T-helper 1 cell (primary cell): ENCODE measurements at places on chromosomes 4 and X.

- DNase-seq, result no peak
Measured at GRCh38 chrX:39654952-39655351, 442.8 kb downstream of the BCOR start.

- DNase-seq, result no peak
Measured at GRCh38 chr4:69818060-69818639, 41.8 kb downstream of the SULT1E1 start.

DNA sequence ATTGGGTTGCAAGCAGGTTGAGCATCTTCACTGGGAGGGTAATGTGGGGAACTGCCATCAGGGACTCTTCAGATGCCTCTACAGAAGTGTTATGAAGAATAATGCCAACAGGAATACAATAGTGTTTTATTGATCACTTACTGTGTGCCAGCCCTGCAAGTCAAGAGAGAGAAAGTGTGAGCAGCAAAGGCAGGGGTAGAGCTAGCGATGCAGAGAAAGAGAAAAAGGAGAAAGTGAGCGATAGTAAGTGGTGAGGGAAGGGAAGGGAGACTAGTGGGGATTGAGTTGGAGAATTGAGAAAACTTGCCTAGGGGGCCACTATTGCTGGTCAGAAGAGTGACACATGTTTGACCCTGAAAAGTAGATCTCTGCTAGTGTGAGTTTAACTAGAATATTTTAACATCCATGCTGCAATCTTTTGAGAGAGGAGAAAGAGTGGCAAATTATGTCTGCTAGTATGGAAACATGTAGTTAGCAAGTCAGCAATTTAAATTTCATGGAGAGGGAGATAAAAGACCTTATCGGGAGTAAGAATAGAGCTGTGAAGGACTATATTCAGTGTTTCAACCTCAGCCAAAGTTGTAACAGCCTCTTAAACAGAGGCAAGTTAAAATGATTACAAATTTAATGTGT is 12.2 kb downstream of the AFF1 start:
- no peak for DNase-seq

- DNase-seq, result no peak
Measured at GRCh38 chr4:53974561-53974960, 89.8 kb downstream of the CHIC2 start.

DNA sequence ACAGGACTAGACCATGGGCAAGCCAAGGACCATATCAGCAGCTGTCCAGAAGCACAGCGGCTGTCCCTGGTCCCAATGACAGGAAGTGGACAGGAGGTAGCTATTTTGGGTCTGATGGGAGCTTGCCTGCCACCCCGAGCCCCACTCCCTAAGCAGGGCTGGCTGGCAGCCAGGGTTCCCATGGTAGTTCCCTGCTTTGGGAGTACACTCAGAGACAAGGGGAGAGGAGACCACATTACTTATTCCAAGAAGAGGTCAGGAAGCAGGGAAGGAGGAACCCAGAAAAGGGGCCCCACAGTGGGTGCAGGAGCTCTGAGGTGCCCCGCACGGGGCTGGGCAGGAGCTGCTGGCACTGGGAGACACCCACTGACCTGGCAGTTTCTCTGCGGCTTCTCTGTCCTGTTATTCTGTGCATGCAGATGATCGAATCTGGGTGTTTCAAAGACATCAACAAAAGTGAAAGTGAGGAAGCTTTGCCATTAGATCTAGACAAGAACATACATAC is 36.3 kb downstream of the HTT-AS start:
- no peak for DNase-seq

GRCh38 chrX:20317873-20318272 is 51.2 kb upstream of the RPS6KA3 start:
- DNase-seq, result no peak

DNA sequence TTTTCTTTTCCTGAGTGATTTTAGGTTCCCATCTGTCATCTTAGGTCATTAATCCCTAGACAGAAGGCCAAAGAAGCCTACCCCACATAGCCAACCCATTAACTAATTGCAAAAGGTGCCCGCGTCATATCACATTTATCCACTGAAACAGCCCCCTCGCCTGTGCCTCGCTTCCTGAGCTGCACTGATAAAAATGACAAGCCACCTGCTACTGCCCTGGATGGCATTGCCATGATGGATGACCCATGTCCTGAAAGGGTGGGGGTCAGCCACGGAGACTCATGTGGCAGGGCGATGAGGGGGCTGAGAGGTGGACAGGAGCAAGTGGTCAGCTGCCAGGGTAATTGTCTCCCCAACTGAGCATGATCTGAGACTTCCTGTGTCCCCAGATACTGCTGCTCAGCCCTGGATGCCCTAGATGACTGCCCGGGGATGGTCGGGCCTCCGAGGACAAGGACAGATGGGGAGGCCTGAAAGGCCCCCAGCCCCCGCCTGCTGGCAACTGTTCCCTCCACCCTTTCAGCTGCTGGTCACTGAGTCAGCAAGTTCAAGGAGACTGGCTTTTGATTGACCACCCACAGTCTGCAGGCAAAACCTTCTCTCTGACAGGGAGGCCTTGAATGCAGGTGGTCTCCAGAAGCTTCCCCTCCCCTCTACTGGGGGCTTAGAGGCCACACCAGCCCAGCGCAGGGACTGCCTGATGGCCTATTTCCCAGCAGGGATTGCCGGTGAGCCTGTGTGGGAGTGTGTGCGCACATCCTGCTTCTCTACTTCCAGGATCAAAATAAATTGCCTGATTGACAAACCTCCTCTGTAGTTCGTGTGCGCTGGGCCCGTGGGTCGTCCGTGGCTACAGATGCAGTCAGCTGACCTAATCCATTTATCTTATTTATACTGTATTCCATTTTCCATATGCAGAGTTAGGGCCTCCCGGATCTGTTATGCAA is 496.3 kb downstream of the BCOR start:
- no peak for DNase-seq

- no peak for DNase-seq
Measured at GRCh38 chr4:109298279-109299010, 4.0 kb downstream of the COL25A1 start.

DNA sequence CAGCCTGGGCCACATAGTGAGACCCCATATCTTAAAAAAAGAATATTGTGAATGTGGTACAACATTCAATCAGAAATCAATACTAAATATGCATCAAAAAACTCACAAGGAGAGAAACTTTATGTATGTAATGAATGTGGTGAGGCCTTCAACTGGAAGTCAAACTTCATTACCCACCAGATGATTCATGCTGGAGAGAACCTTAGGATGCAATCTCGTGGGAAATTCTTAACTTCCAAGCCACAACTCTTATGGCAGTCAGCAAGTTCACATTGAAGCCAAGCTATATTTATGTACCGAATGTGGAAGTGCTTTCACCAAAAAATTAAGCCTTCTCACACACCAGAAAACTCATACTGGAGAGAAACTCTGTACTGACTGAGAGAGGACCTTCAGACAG is 84.5 kb upstream of the UXT start:
- DNase-seq, result no peak

GRCh38 chr4:11436084-11436483 is 7.4 kb upstream of the HS3ST1 start:
- no peak for DNase-seq

DNA sequence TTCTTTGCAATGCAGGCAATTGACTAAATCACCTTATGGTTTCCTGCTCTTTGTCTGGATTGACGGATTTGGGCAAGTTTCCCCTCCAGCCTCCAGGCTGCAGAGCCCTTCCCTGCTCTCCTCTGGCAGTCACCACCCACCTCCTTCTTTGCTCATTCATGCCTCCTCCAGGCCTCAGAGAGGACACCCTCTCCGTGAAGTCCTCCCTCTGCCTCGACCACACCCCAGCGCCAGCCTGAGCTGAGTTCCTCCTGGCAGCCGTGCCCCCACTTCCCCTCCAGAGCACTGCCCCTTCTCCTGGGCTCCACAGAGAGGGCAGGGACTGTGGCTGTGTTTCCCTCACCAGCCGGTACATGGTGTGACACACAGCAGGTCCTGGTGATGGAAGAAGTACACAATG is 53.7 kb downstream of the DCTD start:
- no peak for DNase-seq

DNA sequence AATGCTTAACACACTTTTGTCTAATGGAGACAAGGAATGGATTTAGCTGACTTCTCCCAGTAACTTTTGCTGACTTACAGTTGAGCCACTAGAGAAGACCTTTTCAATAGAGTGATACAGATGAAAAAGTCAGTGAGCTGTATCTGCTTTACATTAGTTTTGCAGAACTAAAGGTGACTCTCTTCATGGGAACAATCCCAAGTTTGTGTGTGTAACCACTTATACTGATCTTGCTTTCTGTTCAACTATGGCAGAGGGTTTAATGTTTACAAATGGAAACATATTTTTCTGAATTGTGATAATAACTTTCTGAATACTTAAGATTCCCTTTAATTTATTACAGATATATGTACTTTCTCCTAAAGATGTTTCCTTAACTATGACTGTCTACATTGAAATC is 182.6 kb upstream of the PUDP start:
- DNase-seq, result no peak

- DNase-seq, result no peak
Measured at GRCh38 chr4:3192827-3193226, 56.1 kb upstream of the MSANTD1 start.

DNA sequence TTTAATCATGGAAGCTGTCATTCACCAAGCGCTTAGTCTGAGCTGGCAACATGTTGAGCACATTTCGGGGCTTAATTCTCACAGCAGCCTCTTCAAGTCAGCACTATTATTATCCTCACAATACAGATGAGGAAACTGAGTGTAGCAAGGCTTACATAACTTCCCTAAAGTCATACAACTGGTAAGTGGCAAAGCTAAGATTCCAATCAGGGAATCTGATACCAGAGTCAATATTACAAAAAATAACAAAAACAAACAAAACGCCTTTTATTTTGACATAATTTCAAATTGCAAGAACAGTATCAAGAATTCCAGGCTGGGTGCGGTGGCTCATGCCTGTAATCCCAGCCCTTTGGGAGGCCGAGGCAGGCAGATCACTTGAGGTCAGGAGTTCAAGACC is 120.4 kb upstream of the DUSP21 start:
- DNase-seq, result no peak

GRCh38 chrX:24148535-24149350 is 786 bp upstream of the ZFX start:
- DNase-seq, result peak; percentile 41

DNA sequence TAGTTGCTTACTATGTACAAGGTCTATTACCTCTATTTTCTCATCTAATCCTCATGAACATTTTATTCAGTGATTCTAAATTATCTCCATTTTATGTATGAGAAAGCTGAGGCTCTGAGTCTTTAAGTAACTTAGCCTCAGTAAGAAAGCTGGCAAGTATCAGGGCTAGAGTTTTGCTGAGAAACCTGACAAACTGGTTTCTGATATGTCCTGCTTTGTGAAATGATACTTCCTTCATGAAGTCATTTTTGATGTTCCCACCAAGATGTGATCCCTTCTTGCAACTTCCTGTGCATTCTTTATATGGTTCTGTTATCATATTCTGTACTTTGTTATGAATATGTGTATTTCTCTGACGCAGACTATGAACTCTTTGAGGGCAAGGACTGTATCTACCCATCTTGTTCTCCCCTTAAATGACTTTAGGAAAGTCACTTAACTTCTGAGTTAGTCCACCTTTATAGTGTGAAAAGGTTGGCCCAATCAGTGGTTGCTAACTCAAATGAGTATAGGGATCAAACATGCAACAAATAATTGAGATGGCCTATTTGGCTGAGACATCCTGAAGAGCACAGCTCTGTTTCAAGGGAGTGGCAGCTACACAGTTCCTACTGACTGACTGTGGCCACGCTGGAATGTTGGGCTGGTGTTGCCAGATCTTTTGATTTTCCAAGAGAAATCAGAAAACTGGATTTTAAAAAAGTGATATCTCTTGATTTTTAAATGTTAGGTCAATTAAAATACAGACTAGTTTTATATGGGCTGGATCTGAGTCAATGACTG is 127.9 kb upstream of the AMOT start:
- no peak for DNase-seq

DNA sequence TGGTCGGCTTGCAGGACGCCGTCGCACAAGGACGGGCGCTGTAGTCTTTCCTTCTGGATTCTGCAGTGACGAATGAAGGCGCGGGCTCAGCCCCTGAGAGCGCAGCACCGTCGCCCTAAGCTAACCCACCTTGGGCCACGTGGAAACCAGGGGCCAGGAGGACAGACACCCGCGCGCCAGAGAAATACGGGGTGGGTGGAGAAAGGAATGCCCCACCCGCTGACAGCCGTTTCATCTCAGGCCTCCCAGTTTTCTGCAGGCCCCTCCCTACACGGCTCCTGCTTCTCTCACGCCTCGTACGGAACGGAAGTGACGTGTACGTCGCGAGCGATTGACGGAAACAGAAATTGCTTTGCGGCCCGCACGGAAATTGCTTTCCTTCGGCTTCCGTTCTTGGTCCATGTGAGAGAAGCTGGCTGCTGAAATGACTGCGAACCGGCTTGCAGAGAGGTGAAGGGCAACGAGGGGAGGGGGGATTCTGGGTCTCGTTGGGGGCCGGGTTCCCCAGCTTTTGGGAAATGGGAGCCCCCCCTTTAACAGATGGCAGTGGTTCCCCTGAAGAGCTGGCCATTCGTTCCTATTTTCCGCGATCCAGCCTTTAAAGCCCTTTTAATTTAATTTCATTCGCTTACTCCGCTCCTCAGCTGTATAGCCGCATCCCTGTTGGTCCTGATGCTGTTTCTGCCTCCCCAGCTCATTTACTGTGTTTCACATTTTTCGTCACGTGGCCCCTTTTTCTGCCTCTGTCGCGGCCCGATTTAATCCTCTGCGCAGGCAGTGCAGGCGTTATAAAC is at the start of gene UTP14A:
Gene UTP14A, plus strand, starts transcription at position 378 of the 794 bp plus-strand sequence. Its CDS starts 47 bp downstream, at position 425.
- DNase-seq, result peak; percentile 71

DNA sequence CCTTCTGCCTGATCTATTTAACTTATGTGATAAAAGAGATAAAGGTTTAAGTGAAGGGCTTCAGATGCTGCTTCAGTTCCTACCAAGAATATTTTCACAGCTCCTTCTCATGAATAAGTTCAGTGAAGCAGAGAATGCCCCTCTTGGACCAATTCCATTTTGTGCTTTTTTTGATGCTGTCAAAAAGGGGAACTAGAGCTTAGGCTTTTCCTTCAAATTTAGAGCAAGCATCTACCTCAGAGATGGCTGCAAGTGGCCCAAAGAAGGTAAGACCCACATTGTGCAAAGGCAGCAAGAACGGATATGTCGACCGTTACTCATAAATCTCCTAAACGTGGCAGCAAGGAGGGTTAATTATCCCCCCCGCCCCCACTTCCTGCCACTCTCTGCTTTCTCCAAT is 4.5 kb downstream of the CHRDL1 start:
- DNase-seq, result no peak

GRCh38 chr4:71765821-71766383 is 18.0 kb downstream of the GC start:
- DNase-seq, result no peak

- no peak for DNase-seq
Measured at GRCh38 chr4:89469516-89469915, 161.9 kb upstream of the GPRIN3 start.

DNA sequence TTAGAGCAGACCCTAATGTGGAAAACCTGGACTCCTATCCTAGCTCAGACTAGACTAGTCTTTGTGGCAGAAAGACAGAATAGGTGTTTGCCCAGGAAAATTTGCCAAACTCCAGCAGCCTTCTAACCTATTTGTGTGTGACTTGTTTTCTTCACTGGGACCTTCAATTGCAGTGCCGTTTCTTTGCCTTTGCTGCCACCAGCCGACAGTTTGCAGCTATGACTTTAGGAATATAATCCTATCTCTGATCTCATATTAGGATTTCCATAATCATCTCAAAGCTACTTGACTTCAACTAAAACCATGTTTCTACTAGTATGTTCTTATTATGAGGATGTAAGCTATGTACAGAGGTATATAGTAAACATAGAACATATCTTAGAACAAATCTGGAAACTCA is 60.2 kb upstream of the PGAM4 start:
- DNase-seq, result peak; percentile 8
